ENCODE measurements at places on chromosomes 1 and 21.
A peak's percentile ranks its signal among the peaks of the same experiment; 100 is the strongest.

GRCh38 chr21:15249285-15249993, 184.6 kb upstream of the NRIP1 start:
- peak; percentile 30 for DNase-seq

- no peak for DNase-seq
Measured at GRCh38 chr21:14099570-14099969, 111.2 kb downstream of the LIPI start.

GRCh38 chr1:117586747-117587498, 18.9 kb upstream of the TENT5C start:
- no peak for DNase-seq

- DNase-seq, result no peak
Measured at GRCh38 chr1:152514715-152515433, 592 bp downstream of the CRCT1 start.

DNA sequence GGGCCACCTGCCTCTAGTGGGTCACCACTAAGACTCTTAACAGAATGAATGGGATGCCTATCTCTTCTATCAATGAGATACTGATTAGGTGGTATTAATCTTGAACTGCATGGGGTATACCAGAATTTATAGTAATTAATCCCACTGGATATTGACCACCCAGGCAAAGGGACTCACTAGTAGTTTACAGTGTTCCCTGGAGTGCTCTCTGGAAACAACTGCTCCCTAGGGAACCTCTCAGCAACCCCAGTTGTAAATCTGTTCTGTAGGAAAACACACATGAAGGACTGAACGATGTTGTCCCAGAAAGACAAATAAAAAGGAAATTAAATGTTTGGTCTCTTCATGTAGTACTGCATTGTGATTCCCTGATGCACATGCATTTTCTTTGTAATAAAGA, 430.5 kb downstream of the HLX start:
- DNase-seq, result no peak

DNA sequence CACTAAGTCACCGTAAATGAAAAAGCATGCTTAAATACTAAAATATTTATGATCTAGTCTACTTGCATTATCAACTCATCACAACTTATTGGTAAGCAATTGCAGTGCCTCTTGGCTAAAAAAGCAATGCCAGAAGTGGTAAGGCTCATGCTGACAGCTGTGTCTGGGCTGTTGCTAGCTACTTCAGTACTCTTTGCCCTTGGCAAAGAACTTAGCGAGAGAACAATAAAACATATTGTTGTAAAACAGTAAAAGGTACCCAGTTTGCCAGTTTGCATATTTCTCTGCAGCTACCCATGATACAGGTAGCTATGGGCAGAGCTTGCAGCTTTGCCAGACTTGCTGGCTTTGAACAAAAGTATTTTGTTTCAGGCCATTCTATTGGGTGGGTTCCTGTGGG, 73.1 kb downstream of the ATP6V1G3 start:
- DNase-seq, result no peak

- no peak for DNase-seq
Measured at GRCh38 chr1:90357995-90358394, 359.1 kb downstream of the BARHL2 start.

GRCh38 chr1:6904476-6905170, 119.4 kb downstream of the CAMTA1 start:
- DNase-seq, result no peak

DNA sequence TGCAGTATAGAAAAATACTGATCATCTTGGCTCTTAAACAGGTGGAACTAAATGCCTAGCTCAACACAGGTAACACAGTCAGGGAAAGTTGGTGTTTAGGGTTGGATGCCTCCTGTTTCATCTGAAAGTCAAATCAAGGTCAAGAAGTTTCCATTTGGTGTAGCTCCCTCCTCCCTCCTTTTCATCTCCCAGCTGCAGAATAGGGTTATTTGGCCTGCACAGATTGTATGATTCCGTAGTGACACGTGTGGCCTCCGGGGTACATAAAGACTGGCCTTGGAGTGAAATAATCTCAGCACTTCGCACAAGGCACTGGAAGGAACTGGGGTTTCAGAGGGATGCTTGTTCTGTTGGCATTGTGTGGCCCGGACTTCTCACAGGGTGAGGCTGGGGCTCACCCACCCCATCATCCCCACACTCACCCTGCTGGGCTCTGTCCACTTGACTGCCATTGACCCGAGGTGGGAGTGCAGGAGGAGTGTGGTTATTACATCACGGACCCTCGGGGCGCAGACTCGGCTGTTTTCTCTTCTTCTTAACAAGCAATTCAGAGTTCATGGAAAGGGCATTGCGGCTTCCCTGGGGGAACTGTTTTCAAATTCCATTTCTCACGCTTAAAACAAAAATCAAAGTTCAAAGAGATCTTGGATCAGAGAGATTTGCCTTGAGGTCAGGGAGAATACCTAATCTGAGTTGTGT, 18.4 kb downstream of the IGSF5 start:
- DNase-seq, result peak; percentile 37

DNA sequence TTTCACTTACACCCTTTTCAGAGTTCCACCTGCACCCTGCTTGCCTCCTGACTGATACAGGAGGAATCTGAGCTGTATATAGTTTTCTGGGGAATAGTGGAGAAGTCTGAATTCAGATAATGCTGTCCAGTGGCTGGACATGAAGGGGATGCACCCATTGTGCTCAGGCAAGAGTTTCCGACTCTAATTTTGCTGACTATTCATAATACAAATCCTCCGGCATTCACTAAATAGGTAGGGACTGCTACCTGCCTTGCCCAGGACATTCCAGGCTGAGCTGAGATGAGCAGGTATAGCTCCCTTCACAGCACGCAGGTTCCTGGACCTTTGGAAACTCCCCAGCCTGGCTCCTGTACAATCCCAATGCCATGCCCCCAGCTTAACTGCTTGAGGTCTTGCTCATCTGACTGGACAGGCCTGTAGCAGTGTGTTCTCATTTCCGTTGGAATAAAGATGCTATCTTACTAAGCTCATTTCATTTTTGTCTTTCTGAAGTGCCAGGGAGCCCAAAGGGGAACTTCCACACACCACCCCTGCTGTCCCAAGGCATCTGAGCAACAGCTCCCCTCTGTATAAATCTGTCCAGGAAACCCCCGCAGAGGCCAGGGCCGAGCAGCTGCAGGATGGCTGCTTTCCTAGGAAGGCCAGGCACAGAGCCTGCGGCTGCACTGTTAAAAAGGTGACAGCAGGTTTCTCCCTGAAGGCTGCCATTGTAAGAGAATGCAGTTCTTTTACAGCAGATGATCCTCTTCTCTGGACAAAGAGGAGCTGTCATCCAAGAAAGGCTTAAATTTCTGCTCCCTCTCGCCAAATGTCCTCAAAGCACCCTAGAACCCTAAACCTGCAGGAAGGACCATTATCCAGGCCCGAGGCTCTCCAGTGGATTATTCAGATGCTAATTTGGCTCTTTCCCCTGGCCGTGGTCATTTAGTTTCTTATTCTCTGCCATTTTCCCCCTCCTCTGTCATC, 21.7 kb upstream of the VASH2 start:
- peak; percentile 46 for DNase-seq

GRCh38 chr1:153801028-153801625, 25.9 kb downstream of the SLC27A3 start:
- DNase-seq, result no peak

- no peak for DNase-seq
Measured at GRCh38 chr1:68175621-68176398, 56.5 kb downstream of the WLS start.

GRCh38 chr1:218686258-218686657, 341.1 kb downstream of the TGFB2 start:
- no peak for DNase-seq

- DNase-seq, result no peak
Measured at GRCh38 chr1:26015358-26015757, 6.2 kb upstream of the EXTL1 start.

GRCh38 chr1:38546636-38547035, 312.9 kb downstream of the RRAGC start:
- no peak for DNase-seq

DNA sequence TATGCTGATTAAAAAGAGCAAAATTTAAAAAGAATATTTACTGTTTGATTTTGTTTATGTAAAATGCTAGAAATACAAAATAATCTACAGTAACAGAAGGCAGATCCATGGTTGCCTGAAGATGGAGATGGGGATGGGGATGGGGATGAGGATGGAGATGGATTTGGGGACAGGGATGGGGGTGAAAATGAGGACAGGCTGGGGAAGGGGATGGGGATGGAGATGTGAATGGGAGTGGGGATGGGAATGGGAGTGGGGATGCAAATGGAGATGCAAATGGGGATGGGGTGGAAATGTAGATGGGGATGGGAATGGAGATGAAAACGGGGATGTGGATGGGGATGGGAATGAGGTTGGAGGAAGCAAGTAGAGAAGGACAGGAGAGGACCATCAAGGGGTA, 252.2 kb downstream of the PLPP3 start:
- DNase-seq, result no peak

DNA sequence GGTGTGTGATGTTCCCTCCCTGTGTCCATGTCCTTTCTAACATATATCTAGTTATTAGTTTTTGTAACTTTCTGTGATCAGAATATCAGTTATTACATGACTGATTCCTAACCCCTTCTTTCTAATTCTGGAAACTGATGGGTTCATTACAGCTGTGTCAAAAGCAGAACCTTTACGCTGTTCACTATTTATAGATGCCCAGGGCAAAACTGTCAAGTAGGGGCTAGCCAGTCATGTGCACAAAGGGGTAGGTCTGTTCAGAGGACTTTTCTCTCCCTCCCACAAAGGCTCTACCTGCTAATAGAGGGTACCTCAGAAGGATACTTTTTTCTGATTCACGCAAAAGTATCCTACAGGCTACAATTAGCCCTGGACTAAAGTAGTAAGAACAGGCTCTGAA, 79.2 kb downstream of the NRDC start:
- DNase-seq, result no peak

DNA sequence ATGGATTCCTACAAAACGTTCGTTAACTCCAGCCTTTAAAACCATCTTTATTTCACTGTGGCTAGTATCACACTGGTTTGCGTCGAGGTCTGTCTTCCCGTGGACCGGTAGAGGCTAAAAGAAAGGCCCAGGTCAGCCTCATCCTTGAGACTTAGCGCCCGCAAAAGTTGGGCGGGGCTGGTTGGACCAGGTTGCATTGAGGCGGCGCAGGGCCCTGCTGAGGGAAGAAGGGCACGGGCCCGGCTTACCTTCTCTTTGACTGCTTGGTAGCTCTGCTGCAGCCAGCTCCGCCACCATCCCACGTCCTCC, 455 bp downstream of the BSDC1 start:
- no peak for DNase-seq

DNA sequence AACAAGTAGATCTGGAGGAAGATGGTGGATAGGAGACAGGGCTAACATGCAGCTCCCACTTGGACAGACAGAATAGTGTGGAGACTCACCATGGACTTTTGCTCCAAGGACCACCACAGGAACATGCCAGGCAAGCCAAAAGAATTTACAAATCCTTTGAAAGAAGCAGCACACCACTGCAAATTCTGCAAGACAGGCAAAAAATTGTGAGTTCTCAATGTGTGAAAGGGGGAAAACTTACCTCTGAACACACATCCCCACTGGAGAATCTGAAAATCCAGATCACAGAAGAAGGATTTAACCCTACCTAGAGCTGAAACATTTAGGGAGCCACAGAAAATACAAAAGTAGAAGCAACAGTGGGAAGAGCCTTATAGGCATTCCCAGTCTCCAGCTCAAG, 23.0 kb downstream of the ARV1 start:
- no peak for DNase-seq

DNA sequence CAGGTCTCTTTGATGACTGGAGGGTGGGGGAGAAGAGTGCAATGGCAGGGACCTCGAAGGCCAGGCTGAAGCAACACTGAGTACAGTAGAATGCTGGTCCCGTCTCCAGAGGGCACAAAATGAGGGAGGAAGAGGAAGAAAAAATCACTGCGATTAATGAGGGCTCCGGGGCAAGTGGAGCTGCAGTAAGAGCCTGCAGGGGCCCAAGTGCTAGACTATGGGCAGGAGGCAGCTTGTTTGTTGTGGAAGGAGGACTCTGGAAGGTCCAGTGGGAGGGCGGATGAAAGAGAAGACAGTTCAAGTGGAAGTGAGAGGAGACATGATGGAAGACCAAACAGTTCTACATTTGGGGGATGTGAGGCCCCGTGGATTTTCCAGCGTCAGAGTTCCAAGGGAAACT, 17.4 kb downstream of the TMCC2 start:
- no peak for DNase-seq

DNA sequence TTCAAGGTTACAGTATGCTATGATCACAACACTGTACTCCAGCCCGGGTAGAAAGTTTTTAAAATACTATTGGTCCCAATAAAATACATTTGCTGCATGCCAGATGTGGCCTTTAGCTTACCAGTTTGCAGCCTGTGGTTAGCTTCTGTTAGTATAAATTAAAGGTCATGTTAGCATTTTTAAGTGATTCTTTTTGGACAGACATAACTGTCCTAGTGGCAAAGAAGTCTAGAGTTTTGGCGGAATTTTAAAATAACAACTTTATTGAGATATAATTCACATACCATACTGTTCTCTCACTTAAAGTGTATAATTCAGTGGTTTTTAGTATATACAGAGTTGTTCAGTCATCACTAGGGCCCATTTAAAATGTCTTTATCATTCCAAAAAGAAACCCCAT, 24.3 kb upstream of the TMEM39B start:
- no peak for DNase-seq

DNA sequence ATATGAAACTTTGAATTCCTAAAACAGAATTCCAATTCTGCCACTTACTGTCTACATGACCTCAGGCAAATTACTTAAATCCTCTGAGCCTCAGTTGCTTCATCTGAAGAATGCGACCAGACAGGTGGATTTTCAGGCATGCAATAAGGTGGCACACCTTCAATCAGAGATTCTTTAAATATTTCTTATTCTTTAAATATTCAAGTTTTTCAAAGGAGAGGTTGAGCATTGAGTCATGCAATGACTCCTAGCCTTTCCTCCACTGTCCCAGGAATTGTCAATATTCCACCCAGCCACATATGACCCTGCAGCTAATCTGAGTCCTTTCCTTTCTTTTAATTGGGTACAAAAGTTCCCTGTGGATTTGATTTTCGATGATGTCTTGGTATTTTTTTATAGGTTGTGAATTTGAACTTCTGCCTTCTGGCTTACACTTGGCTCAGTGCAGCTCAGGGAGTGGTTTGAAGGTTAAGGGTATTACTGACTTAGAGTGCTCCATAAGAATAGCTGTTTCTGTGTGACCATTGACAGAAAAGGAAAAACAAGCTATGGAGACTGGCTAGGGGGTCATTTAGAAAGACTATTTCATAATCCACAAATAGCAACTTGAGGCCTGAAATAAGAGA, 52.2 kb upstream of the PRDX6 start:
- no peak for DNase-seq

DNA sequence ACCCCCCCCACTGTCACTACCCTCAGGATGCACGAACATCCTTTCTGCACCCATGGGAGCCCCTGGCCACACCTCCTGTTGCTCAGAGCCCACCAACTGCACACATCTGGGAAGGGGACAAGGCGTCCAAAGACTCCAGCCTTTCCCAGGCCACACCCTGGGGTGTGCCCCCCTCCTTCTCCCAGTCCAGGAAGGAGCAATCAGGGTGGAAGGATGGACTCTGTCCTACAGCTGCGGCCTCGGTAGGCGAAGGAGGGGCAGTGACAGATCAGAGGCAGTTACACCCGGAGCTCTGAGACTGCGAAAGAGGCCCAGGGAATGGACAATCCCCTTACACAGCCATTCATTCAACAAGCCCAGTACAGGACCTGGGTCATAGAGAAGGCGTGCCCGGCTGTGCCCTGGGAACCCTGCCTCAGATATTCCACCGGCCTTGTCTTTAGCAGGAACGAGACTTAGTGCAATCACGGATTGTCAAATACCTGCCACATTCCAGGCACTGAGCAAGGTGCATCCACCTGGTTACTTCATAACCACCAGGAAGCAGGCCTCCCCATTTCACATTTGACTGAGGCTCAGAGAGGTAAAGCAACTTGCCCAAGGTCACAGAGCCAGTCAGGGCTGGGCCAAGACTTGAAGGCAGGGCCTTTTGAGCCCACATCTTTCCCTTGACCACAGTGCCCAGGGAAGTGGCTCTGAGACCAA, 9.4 kb downstream of the HSPG2 start:
- DNase-seq, result peak; percentile 70
